Amygdala (tissue), 56 donors: ENCODE measurements at places on chromosomes 11 and 22.

GRCh38 chr11:67006029-67006884, 16.7 kb upstream of the SYT12 start:
- DNase-seq: no peak

- no peak for DNase-seq
Observed at GRCh38 chr11:46264030-46264429, 13.4 kb upstream of the CREB3L1 start.

DNA sequence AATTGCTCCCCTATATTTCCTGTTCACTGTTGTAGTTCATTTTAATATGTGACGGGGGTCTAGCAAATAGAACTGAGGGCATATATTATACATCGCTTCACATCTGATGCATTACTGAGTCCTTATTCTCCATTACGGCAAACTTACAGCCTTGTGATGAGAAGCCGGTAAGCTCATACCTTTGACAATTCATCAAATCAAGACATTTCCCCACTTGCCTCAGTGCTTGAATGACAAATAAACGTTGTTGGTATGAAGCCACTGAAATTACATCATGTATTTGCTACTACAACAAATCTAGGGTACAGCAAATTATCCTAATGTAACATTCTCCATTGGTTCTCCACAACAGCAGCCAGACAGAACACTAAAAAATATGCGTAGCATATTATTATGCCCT, 1999.8 kb downstream of the LRRC4C start:
- no peak for DNase-seq

GRCh38 chr11:3626250-3626960, 15.4 kb downstream of the ART5 start:
- DNase-seq: peak; percentile 3

- no peak for DNase-seq
Observed at GRCh38 chr11:84788220-84788619, 838.9 kb downstream of the DLG2 start.

DNA sequence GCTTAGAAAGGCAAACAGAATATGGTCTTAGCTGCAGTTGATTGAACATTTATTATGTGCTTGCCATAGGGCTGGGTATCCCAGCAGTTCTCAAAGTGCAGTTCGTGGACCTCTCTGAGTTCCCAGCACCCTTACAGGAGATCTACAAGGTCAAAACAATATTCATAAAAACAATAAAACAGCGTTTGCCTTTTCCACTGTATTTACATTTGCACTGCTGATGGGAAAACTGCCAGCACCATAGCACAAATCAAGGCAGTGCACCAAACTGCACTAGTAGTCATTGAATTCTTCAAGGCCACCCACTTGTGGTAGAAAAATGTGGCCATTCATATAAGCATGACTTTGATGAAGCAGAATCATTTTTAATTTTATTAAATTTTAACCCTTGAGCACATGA, 128.1 kb downstream of the CCDC34 start:
- no peak for DNase-seq

DNA sequence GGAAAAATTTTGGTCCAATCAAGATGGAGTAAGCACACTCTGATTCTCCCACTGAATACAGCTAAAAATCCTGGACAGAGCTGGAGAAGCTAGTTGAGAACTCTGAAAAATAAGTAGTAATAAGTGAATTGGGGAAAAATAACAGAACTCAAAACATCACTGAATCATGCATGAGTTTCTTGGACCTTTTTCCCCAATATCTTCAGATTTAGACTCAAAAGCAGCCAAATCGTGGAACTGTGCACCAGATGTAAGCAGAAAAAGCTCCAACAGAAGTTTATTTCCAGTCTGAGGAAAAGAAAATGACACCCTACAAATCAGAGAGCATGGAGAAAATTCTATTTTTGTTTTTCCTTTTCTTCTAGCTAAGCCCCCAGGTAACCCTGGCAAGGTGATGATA, 279.7 kb upstream of the CTSC start:
- DNase-seq: no peak

- DNase-seq: no peak
Observed at GRCh38 chr11:95968585-95968984, 44.7 kb upstream of the MTMR2 start.

DNA sequence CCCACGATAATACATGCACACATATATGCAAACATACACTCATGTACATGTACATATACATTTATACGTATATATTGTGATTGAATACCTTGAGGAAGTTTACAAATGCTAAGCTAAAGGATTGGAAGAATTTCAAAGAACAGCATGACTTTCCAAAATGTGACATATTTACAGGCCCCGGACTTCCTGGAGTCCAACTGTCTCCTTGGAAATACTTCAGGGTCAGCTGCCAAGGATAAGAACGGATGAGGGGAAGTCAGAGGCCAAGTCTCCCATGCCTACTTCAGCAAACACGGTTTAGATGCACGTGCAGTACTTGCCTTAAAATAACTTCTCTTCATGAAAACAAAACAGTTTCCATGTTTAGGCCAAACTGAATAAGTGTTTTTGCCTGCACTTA, 213.6 kb downstream of the DYNC2H1 start:
- DNase-seq: no peak

DNA sequence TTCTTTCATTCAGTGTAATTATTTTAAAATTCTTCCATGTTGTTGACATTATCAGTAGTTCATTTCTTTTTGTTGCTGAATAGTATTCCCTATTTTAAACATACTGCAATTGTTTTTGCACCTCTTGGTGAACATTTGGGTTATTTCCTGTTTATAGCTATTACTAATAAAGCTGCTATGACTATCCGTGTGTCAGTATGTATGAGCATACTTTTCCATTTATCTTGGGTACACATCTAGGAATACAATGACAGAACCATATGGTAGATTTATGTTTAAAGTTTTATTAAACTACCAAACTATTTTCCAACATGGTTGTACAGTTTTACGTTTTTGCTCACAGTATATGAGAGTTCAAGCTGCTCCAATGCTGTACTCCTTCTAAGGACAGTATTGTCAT, 22.0 kb upstream of the FIBIN start:
- DNase-seq: no peak

DNA sequence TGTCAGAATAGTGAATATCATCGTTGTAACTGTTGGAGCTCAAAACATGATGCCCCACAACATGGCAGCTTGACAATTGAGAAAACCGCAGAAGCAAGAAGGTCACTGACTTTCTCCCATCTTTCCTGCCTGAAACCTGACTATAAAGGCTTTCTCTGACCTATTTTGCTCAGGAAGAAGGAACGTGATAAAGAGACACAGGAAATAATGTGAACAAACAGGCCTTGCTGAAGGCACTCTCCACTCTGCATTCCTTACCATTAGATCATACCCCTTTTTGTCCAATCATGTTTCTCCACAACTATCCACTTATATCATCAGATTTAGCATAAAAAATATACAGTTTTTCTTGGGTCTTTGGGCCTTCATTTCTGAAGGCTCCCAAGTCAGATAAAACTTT, 916.8 kb downstream of the METTL15 start:
- DNase-seq: no peak

- no peak for DNase-seq
Observed at GRCh38 chr11:128902515-128903066, 11.4 kb downstream of the KCNJ5 start.

DNA sequence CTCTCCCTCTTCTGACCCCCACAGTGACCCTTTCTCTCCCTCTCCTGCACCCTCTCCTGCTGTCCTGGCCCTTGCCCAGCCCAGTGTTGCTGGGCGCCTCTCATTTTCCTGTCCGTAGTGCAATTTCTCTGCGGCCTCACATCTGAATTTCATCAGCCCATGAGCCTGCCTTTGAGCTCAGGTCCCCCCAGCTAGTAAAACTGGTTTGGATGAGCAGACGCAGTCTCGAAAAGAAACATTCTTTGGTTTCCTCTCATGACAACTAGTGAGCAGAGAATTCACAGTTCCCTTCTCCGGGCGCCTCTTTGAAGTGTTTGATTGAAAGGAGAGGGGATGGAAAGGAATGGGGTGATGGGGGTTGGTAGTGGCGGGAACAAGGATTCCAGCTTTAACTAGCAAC, 126.0 kb upstream of the CADM1 start:
- no peak for DNase-seq

DNA sequence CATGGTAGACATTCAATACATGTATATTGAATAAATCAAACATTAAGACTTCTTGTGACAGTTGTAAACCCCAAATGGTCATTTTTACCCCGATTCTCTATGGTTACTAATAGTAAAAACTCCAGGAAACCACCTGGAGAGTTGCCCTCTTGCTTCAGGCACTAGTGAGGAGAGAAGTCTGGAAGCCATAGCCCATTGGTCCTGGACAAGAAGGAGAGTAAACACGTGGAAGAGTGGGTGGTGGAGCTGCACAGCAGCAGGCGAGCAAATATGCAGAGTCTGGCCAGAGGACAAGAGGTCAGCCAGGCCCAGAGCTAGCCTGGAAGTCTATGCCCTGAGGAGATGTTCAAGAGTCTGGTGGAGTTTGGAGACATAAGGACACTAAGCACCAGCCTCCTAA, 17.7 kb downstream of the DCHS1 start:
- no peak for DNase-seq

GRCh38 chr11:69442807-69443137, 38.7 kb upstream of the LINC01488 start:
- peak; percentile 30 for DNase-seq

DNA sequence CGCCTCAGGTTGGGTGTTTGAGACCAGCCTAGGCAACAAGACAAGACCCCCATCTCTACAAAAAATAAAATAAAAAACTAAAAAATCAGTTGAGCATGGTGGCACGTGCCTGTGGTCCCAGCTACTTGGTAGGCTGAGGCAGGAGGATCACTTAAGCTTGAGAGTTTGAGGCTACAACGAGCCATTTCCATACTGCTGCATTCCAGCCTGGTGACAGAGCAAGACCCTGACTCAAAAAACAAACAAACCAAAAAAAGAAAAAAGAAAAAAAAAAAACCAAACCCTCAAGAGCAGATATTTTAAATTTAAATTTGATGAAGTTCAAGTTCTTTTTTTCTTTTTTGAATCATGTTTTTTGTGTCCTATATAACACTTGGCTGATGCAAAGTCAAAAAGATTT, 7.2 kb upstream of the CCDC83 start:
- DNase-seq: no peak

GRCh38 chr11:10499874-10500601, 40.9 kb downstream of the RNF141 start:
- DNase-seq: no peak
